NCI-H1694 treated with DMSO at 0.1 percent for 48 hours (cell line): ENCODE measurements at places on chromosomes 2 and 18.

DNA sequence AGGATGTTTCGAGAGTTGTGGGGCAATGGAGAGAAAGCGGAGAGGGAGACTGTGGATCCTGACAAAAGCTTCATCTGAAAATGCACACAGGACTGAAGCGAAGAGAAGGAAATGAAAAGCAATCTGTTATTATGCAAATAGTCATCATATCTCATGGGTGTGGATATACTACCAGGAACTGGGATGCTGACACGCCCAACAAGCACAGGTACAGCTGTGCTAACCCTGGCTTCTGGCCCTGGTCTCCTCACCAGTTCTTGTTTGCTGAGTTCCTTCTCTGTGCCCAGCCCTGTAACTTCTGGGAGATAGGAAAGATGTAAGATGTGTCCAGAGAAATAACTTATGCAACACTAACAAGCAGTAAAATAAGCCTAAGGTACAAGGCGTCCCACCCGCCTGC lies 358.8 kb downstream of the CMPK2 start:
- no peak for DNase-seq

- no peak for DNase-seq
Observed at GRCh38 chr2:160279813-160280465, 79.9 kb upstream of the ITGB6 start.

DNA sequence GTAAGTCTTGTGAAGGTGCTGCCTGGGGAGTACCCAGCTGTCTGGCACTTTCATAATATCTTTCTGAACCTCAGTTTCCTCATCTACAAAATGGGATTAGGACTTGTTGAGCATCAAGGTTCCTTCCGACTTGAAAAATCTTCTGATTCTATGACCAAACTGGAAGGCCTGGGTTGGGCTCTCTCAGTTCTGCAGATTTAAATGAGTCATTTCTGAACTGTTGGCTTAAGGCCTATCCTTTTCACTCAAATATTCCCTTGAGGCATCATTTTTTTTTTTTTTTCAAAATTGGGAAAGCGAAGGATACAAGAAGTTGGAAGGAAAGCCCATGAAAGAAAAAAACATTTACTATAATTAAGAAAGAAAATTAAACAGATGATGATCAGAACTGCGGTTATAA lies 40.8 kb upstream of the CYP1B1 start:
- no peak for DNase-seq

DNA sequence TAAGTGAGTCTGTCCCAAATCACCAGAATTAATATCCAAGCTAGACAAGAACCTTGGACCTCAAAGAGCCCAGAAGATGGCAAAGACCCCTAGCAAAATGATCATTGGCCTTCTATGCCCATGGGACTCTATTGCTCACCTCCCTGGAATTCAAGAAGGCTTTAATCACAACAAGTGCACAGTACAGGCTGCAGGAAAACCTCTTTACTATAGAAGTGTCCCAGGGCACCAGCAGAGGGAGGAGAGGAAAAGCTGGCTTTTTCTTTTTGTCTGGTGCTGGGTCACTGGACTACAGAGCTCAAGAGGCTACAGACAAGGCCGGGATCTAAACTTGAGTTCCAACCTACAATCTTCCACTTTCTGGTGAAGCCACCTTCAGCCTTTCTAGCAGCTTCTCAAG lies 88.3 kb upstream of the PPP1CB start:
- DNase-seq = no peak

DNA sequence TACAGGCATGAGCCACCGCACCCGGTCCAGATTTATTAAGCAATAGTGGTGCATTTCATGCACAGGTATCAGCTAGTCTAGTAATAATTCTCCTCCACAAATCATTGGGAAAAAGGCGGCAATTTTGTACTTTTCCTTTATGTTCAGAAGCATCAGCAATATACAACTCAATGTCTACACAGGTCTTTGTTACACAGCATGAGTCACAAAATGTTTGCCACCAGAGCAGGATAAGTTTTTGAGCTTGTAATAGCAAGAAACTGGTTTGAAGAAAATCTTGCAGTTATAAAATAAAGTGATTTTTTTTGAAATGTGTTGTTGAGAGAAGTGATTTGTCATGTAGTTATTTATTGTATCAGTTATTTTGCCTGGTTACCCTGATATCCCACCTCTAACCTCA lies 4.8 kb upstream of the ITPRIPL1 start:
- DNase-seq = no peak

- no peak for DNase-seq
Observed at GRCh38 chr18:62847081-62847480, 131.7 kb downstream of the PHLPP1 start.

- DNase-seq = no peak
Observed at GRCh38 chr2:216991563-216991962, 131.7 kb upstream of the TNP1 start.

GRCh38 chr2:83069724-83070123 lies 1389.4 kb downstream of the SUCLG1 start:
- no peak for DNase-seq
